ENCODE measurements at places on chromosomes 1 and 21.
A peak's percentile ranks its signal among the peaks of the same experiment; 100 is the strongest.

- DNase-seq: no peak
Observed at GRCh38 chr1:114154146-114154962, 685 bp upstream of the SYT6 start.

DNA sequence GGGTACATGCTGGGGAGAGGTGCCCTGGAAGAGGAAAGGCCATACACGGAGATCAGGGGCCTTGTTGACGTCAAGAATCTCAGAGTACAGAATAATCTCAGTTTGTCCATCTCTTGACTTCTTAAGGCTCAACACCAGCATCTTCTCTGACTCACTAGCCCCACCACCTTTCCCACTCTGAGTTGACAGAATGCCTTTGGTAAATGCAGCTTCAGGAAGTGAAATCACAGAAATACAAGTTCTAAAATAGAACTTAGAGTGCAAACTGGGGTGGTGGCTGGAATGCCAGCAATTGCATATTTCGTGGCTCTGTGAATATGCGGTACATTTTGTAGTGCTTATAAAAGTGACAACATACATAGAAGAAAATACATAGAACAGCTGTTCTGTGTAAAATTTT is 1.6 kb downstream of the COG2 start:
- no peak for DNase-seq

DNA sequence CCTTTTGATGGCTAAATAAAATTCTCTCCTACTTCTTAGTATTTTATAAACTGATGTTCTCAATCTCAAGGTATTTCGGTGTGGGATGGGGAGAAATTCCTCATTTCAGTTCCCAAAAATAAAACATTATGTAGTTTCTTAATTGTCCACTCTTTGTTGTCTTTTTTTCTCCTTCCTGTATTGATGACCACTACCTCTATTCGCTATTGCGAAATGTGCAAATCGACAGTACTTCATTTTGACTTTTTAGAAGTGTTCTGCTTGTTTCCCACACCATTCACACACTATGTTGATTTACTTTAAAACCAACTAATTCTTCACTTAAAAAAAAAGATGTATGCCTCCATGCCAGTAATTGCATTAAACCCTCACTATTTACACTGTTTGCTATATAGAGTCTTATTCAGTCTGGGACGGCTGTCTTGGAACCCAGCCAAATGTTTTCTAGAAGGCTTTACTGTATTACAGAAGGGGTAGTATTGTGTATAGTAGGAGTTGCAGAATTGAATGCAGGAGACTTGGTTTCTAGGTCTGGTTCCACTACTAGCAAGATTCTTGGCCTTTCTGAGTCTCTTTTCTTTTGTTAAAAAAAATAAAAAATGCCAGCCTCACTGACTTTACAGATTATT is 5.6 kb downstream of the RNF2 start:
- DNase-seq: no peak

DNA sequence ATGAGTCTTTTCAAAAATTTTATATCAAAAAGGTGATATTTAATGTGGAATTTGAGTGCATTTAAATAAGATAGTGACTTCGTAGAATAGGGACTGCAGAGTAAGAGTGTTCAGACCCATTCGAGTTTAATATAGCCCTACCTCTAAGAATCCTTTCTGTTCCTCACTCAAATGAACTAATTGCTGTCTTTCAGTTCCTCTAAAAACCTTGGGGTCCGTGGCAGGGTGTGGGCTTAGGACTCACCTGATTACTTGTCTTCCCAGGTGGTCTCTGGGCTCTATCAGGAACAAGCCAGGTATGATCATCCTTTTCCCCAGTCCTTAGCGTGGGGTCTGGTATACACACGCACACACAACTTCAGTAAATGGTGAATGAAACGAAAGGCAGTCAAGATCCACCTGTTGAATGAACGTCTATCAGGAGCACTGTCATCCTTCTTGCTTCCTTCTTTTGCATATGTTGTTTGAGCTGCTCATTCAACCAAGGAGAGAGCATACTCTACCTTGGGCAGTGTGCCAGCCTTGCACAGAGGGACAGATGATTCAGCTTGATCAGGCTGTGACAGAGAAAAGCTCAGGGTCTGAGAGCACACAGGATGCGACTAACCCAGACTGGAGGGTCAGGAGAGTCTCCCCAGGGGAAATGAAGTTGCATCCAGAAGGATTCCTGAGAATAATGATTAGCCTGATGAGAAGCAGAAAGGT is 1.2 kb upstream of the RNF11 start:
- peak; percentile 37 for DNase-seq

- no peak for DNase-seq
Observed at GRCh38 chr1:9246841-9247785, 12.5 kb downstream of the H6PD start.

GRCh38 chr1:203425663-203425975 is 50.0 kb upstream of the PRELP start:
- DNase-seq: no peak

GRCh38 chr1:31762726-31763670 is 1.1 kb downstream of the ADGRB2 start:
- DNase-seq: no peak

GRCh38 chr1:242477944-242478343 is 46.6 kb downstream of the PLD5 start:
- no peak for DNase-seq

DNA sequence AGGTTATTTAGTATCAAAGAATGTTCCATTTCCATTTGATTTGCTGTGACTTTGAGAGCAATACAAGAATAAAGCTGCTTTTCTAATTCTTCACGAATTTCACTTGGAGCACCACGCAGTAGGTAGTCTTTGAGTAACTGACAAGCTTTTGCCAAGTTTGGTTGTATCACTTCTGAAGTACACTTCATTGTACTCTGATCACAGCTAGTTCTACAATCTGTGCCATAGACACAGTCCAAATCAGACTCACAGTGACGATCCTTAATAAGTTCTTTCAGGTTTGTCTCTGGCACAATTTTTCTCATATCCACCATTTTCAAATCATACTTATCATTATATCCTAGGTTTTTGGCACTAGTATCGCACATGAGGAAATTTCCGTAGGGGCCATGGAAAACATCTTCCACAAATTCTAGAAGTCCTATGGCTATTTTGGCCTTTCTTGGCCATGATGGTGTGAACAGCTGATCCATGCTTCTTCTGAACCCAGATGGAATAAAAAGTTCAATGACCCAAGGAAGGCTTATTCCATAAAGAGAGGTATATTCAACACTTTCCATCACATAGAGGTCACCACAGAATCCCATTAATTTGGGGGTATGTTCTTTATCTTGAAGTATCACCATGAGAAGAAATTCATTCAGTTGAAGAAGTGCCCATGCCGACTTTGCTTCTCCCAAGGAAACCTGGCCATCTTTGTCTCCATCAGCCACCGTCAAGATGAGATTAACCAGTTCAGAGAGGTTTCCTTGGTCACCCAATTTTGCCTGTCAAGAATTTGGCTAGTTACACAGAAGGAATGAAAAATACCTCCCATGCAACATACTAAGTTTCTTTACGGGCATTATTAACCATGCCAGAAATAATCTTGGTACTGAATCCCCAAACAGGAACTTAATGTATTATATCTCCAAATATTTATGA is 11.9 kb downstream of the RPL5 start:
- DNase-seq: no peak

Measured in cerebellar nuclear complex (tissue), 1 donor.